Epithelial cell of proximal tubule (primary cell): ENCODE measurements at places on chromosomes 5 and 9.
A peak's percentile ranks its signal among the peaks of the same experiment; 100 is the strongest.

GRCh38 chr5:55557123-55557522, 22.4 kb upstream of the PLPP1 start:
- no peak for DNase-seq

DNA sequence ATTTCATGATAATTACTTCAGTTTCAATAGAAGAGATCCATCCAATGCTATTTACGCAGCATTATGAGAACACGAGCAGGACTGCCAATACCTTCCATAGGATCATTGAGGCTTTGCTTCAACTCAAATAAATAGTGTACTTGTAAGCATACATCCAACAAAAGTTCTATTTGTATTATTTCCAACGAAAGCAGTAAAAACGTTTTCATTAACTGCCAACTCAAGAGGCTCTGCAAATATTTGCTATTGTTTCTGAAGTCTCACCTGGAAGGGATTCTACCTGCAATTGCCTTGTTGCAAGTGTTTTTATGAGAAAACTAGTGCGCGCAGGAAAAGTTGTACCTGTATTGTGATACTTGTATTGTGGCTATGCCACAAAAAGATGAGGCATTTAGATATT, 11.0 kb upstream of the GNPDA1 start:
- no peak for DNase-seq

- no peak for DNase-seq
Measured at GRCh38 chr9:121558473-121558872, 58.8 kb upstream of the GGTA1 start.

DNA sequence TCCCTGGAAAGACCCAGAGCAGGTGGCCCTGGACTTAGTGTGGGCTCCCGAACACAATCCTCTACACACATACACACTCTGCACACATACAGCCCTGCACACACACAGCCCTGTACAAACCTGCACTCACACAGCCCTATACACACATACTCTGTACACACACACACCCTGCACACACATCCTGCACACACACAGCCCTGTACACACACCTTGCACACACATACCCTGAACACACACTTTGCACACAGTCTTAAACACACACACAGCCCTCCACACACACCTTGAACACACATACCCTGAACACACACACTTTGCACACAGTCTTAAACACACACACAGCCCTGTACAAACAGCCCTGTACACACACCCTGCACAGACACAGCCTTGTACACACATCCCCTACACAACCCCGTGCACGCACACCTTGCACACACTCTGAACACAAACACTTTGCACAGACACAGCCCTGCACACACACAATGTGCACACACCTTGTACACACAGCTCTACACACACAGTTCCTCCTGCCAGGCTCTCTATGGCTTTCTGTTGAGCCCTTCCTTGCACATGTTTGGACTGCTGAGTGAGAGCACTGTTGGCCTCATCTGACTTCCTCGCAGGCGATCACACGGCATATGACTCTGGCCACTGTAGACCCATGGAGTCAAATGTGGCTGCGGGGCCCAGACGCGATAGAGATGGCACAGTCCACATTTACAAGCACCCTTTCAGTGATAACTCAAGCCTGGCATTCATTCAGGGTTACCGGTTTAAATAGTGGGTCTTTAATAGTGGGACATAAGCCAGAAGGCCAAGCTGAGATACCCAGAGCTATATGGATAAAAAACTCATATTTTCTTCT, 245.7 kb upstream of the IRX1 start:
- no peak for DNase-seq

GRCh38 chr5:93708442-93708841, 33.0 kb downstream of the POU5F2 start:
- DNase-seq, result no peak

GRCh38 chr5:83277953-83278352, 193.6 kb upstream of the VCAN start:
- peak; percentile 36 for DNase-seq

DNA sequence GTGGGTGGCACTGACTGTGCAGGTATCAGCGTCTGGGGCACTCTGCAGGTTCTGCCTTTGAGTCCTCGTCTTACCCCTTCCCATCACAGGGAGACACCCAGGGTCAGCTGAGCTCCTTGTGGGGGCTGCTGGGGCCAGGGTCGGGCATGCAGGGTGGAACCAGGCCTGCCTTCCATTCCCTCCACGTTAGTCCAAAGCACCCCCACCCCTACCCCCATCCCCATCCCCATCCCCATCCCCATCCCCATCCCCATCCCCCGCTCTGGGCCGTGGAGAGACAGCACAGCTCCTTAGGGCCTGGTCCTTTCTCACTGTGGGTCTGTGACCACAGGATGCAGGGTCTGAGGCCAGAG, 1.6 kb upstream of the PITX1 start:
- no peak for DNase-seq

DNA sequence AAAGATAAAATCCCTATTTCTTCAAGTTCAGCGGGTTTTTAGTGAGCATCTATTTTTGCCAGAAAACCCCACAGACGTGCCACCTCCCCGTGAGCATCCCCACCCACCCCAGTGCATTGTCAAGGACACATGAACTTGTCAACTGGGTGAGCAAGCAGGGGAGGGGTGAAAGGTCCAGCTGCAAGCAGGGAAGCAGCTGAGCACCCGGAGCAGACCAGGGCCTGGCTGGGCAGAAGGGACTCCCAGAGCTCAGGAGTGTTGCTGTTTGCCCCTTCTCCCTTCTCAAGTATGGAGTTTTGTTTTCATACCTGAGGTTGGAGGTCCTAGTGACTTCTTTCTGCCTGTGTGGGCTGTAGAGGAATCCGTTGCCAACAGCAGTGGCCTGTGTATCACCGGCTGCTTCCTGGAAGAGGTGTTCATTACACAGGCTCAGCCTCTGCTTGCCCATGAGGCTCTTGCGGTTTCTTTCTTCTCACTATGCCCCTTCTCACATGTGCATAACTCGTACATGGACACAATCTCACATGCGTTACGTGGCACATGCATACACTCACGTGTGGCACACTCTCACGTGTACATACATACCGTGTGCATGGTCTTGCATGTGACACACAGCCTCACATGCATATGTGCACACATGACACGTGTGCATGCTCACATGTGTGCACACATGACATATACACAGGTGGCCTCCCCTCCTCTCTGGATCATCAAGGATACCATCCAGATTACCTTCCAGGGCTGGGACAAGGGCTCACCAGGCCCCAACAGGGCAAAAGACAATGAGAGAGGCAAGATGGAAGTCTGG, 126.7 kb downstream of the MVB12B start:
- no peak for DNase-seq

DNA sequence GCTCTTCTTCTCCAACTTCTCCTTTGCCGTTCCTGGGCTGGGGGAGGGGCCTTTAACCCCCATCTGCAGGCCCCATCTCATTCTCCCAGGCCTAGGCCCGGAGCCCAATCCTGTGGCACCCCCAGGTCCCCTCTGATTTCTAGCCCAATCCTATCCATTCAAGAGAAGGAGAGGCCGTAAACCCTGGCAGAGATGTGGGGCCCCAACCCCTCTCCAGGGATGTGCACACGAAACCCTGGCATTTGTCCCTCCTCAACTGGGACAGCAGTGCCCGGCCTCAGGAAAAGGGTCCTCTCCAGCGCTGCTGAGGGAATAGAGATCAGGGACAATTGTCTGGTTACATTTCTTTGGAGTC, 24.2 kb upstream of the ADAMTS2 start:
- DNase-seq, result no peak

- DNase-seq, result no peak
Measured at GRCh38 chr5:95713960-95714710, 17.0 kb upstream of the RHOBTB3 start.

- DNase-seq, result no peak
Measured at GRCh38 chr5:11334404-11334803, 569.8 kb downstream of the CTNND2 start.

DNA sequence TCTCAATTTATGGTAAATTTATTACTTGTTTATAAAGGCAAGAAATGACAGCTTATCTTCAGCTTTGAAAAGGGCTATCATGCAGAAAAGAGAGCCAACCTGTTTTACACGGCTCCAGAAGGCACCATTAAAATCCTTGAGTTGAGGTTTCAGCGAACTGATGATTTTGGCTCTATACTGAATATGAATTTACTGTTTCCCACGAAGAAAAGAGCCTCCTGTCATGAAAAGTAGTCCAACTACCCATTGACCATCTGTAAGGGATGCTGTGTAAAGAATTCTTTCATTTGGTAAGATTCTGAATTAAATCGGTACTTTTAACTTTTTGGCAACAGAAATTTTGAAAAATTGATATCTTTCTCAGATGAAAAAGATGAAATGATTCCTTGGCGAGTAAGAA, 657.6 kb upstream of the ZNF608 start:
- DNase-seq, result no peak

GRCh38 chr5:134491841-134492442, 33.5 kb upstream of the JADE2 start:
- no peak for DNase-seq

- no peak for DNase-seq
Measured at GRCh38 chr5:6404129-6404528, 25.8 kb upstream of the MED10 start.

GRCh38 chr9:135340726-135341475, 138.7 kb upstream of the PPP1R26 start:
- no peak for DNase-seq

- no peak for DNase-seq
Measured at GRCh38 chr5:173895401-173896165, 7.4 kb downstream of the CPEB4 start.
